ENCODE measurements at places on chromosomes 3 and 15.

DNA sequence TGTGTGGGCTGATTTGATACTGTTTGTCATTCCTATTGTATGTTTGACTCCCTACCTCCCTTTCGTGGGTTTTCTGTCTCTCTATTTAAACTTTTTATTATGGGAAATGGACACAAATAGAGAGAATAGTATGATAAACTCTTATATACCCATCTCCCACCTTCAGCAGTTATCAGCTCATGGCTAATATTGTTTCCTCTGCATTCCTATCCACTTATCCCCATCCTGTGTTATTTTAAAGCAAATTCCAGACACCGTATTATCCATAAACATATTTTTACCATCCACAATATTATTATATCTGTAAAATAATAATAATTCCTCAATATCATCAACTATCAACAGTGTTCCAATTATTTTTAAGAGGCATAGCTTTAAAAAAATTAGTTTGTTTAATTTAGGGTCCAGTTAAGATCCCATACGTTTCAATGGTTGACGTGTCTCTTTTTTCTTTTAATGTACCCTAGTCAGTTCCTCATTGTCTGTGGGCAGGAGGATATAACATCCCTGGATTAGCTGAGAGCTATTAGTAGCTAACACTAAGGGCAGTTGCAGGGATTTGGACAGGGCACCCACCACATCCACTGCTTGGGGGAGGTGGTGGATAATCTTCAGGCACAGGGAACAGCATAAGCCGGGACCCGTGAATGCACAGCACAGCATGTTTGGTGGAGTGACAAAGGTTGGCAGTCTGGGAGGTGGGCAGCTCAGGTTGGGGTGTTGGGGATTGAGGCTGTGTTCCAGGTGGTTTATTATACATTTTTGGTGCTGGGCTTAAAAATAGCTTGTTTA lies 23.5 kb downstream of the PLCL2 start:
- DNase-seq, result no peak

DNA sequence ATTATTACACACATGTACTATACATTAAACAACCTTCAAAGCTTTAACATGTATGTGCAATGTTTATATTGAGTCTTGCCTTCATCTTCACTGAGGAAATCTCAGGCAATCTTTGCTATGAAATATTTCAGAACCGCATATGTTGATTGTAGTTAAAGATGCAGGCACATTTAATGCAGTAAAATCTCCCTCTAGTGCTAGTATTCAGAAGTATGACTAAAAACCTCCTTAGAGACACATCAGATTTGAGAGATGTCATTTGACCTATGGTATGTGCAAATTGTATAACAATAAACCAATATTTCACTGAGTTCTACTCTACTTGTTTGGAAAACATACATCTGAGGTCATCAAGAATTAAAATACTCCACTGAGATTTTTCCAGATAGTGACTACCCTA lies 123.8 kb upstream of the C15orf61 start:
- DNase-seq, result no peak

DNA sequence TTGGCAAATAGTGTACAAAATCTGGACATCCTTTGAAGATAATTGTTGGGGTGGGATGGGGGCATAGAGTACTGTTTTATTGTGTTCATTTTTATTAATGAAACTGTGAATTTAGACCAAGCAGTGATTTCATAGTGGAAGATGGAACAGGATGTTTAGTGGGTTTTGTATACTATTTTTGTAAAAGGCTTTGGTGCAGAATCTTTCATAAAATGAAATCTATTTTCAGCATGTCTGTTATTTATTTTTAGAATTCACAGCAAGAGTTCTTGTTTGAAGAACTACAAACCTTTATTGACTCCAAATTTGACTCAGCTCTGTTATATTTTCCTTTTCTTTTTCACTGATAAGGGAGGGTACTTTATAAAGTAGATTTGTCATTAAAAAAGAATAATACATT lies 145.4 kb downstream of the AKAP13 start:
- DNase-seq, result no peak

DNA sequence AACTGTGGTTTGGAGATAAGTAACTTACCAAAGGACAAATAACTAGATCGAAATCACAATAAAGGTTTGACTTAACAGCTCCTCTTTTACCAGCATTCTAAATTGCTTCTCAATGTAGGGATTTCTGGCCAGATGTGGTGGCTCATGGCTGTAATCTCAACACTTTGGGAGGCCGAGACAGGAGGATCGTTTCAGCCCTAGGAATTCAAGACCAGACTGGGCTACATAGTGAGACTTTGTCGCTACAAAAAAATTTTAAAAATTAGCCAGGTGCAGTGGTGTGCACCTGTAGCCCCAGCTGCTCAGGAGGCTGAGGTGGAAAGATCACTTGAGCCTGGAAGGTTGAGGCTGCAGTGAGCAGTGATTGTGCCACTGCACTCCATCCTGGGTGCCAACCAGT lies 17.4 kb upstream of the IGF2BP2 start:
- no peak for DNase-seq

GRCh38 chr15:101664303-101664913 lies 12.2 kb upstream of the TM2D3 start:
- no peak for DNase-seq

- no peak for DNase-seq
These were observed 1061.9 kb downstream of the FHIT start for GRCh38 chr3:60189304-60189703.

GRCh38 chr3:188682316-188682715 lies 489.5 kb upstream of the TPRG1 start:
- DNase-seq, result no peak

GRCh38 chr3:153130312-153130977 lies 31.6 kb upstream of the RAP2B start:
- DNase-seq, result peak; percentile 87

DNA sequence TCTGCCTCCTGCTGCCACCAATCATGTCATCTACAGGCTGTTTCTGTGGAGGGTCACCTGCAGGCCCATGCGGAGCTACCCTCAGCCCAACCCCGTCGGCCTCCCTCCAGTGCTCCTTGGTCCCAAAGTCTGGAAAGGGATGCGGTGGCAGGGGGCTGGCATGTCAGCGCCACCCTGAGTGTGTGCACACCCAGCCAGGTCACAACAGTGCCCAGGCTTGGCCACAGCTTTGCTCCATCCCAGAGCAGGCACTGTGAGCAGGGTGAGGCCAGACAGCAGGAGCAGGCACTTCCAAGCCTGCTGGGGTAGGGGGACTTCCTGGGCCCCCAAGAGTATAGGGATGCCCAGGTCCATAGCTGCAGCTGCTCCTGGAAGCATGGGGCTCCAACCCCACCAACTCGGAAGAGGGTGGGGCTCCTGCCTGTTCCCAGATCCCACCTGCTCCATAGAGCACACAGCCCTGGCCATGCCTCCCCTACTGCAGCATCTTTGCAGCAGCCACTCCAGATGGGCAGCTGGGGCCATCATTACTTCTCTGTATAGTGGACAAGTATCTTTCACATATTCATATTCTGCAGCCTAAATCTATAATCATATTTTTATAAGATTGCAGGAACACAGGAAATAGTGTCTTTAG lies 109.3 kb downstream of the CBLB start:
- DNase-seq, result no peak

DNA sequence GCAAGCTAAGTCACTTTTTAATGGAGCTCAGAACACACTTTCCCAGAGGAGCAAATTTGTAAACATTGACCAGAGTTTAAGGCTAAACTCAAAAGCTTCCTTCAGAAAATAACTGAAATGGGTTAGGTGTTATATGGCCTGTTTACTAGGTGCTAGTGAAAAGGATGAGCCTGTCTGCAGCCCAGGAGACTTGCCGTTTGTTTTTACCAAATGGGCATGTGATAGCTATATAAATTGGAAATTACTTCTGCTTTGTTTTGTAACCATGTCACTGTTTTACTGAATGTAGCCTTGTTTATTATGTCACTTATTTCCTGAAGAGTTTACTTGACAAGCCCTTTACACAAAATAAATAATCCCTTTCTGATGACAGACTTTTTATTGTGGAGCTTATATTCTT lies 109.4 kb upstream of the THSD4 start:
- DNase-seq, result no peak

- DNase-seq, result no peak
These were observed 68.8 kb upstream of the OXTR start for GRCh38 chr3:8838234-8838633.

DNA sequence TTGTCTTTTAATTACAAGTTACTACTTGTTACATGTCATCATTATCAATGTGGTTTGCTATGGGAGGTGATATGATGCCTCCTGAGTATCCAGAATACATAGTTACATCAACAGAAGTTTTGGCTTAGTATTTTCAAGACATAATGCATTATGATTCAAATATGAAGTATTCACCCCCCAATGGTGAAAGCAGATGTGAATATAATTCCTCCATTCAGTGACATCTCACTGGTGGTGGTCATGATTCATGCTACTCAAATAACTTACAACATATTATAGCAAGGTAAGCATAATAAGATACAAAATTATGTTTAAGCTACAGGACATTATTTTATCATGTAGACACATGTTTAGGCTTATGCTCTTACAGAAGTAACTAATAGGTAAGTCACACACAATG lies 34.9 kb upstream of the TTBK2 start:
- DNase-seq, result peak; percentile 81

All from fibroblast of skin of abdomen (primary cell).